A549 (cell line): ENCODE measurements at places on chromosomes 2 and 18.

GRCh38 chr2:127563458-127564428, 28.3 kb downstream of the MYO7B start:
- DNase-seq = no peak

DNA sequence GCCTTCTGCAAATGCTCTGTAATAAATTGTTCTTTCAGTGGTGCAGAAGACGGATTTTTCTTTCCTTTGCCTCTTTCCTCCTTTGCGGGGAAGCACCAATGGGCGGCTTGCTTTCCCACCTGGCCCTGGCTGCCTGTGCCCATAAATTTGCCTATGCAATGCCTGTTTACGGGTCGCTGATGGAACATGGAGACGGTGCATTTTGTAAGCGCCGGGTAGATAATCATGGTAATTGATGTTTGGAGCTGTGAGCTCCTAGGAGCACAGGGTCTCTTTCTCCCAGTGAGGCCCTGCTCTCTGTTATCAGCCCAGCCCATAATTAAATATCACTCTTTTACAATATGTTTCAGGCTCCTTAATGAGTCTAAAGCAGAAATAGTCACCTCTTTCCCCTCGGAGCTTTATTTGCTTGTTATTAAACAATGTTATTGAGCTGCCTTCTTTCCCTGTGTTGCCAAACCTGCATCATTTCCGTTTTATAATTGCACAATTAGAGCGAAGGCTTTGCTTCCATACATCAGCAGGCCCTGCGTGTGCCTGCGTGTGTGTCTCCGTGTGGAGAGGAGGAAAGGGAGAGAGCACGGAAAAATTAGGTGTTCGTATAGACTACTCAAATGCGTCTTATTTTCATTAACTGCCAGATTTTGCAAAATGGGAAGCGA, 437.4 kb upstream of the POU3F3 start:
- DNase-seq = no peak

GRCh38 chr2:12769492-12770105, 52.9 kb downstream of the TRIB2 start:
- DNase-seq = no peak

- DNase-seq = no peak
Measured at GRCh38 chr2:55869637-55870325, 53.8 kb downstream of the EFEMP1 start.

- no peak for DNase-seq
Measured at GRCh38 chr18:28438381-28438780, 261.5 kb upstream of the CDH2 start.

GRCh38 chr2:65390134-65390533, 42.3 kb downstream of the SPRED2 start:
- no peak for DNase-seq

DNA sequence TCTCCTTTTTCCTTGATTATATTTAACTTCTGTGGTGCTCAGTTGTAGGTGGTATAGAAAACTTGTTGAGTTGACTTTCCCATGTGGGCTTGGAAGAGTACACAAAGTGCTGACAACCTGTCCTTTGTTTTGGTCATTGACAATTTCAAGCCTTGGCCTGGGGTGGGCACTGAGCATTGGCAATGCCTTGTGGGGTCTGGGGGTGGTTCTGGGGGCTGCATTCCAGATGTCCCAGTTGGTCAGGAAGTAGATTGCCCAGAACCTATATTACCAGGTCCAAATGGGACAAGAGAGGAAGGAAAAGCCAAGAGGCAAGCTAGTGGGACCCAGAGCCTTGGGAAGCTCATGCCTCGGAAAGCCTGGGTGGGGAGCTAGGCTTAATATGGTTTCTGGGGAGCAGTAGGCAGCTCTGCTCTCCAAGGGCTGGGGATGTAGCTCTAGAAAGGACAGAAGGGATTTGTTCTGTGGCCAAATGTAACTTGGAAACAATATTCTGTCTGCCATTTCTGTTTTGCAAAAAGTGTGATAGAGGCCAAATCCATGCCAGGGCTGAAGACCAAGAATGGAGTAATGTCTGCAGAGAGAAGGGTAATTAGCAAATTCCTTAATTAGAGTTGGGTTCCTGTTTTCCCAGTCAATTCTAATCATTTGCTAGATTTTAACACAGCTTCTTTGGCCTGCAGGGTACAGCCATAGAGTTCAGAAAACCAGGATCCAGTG, 87.4 kb downstream of the SLC4A3 start:
- DNase-seq = no peak

GRCh38 chr2:44351088-44351487, 10.2 kb downstream of the PREPL start:
- no peak for DNase-seq

GRCh38 chr2:118978064-118978463, 36.1 kb downstream of the MARCO start:
- no peak for DNase-seq

DNA sequence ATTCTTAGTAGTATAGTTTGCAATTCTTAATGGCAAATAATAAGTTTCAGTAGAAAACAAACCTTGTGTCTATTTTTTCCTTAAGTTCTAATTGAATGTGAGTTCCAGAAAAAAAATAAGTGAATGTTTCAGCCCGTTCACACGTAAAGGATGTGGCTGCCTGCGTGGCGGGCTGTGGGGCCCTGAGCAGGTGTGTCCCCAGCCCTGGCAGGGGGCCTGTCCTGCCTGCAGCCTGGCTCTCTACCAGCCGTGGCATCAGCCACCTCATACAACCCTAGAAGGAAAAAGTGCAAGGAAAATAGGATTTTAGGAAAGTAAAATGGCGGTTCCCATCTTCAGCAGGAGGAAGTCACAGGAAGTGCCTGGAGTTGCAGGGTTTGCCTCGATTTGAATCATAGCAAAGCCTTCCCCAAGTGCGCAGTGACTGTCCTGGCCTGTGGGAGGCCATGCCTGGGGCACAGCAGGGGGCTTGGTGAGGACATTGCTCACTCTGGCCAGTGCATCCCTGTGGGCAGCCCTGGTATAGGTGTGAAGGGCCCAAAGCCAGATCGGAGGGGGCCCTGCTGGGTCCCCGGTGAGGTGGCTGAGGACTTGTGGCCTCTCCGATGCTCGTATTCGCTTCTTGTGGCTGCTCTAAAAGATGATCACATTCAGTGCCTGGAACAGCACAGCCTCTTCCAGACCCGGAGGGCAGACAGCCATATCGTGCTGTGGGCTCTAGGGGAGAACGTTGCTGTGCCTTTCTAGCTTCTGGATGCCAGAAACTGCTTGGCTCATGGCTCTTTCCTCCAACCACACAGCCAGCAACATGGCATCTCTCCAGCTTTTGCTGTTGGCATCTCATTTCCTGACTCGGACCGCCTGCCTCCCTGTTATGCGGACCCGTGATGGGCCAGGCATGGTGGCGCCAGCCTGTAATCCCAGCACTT, 12.6 kb downstream of the DTYMK start:
- peak; percentile 50 for DNase-seq

- no peak for DNase-seq
Measured at GRCh38 chr2:15562354-15563031, 1.4 kb upstream of the NBAS start.

- no peak for DNase-seq
Measured at GRCh38 chr2:419687-420317, 131.9 kb upstream of the ALKAL2 start.

- no peak for DNase-seq
Measured at GRCh38 chr2:106275971-106276370, 81.9 kb upstream of the UXS1 start.

DNA sequence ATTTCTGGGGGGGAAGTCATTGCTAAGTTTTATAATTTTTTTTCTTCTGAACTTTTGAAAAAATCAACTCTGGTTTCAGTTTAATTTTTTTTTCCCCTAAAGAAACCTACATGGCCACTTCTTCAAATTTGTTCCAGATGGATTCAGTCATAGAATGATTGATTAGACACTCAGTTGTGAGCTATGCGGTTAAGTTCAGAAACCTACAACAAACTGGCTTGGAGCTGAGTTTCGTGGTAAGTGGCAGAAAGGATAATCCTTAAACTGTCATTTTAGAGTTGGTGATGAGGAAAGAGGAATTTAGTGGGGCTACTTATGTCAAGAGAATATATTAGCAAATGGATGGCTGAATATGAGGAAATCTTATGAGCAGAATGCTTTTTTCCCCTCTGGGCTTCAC, 23.7 kb downstream of the EFEMP1 start:
- DNase-seq = no peak
